ENCODE measurements at places on chromosomes 2 and 18.

- DNase-seq: no peak
These were observed 456.7 kb downstream of the SOX11 start for GRCh38 chr2:6148882-6149281.

- DNase-seq: no peak
These were observed 440.7 kb downstream of the RND3 start for GRCh38 chr2:150046810-150047209.

GRCh38 chr18:21387886-21388285, 145.9 kb downstream of the GREB1L start:
- no peak for DNase-seq

GRCh38 chr2:27085673-27086089, 891 bp upstream of the KHK start:
- peak; percentile 75 for DNase-seq

DNA sequence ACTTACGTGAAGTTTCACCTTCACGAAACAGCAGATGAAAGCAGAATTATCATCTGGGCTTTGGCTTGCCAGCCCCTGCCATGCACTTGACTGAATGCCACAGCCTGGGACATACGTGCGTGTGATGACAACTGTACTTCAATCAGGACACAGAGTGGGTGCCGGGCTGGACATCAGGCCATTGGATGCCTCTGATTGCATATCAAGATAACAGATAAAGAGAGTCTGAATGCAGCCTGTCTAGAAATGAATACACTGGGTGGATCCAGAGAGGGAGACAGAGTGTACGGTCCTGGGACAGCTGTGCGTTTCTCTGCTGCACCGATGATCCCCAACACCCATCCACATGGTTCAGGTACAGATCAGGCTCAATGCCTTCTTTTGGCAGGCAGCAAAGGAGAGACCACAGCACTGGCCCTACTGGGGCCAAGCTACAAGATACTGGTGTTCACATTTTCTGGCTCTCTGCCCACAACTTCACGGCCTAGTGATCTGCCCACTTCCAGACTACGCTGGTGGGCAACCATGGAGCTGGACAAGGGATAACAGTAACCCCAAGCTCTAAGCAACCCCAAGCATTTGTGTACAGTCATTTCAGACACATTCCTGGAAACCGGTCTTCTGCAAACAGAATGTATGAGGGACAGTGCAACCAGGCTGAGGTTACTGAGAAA, 35.6 kb downstream of the FBLN7 start:
- no peak for DNase-seq

GRCh38 chr2:159160954-159161353, 125.5 kb downstream of the WDSUB1 start:
- DNase-seq: no peak

All from right forelimb (tissue), 1 donor.